Prostate gland (tissue), 2 donors: ENCODE measurements at places on chromosomes 12 and 14. TPM values are rescaled to one million over a fixed set of nuclear protein-coding genes. Genes with fewer than 3 reads are reported as not detected.
A peak's percentile ranks its signal among the peaks of the same experiment; 100 is the strongest.

The NGB gene
- total RNA-seq = not detected

- DNase-seq = no peak
Observed at GRCh38 chr12:50537538-50537919, 32.7 kb downstream of the DIP2B start.

DNA sequence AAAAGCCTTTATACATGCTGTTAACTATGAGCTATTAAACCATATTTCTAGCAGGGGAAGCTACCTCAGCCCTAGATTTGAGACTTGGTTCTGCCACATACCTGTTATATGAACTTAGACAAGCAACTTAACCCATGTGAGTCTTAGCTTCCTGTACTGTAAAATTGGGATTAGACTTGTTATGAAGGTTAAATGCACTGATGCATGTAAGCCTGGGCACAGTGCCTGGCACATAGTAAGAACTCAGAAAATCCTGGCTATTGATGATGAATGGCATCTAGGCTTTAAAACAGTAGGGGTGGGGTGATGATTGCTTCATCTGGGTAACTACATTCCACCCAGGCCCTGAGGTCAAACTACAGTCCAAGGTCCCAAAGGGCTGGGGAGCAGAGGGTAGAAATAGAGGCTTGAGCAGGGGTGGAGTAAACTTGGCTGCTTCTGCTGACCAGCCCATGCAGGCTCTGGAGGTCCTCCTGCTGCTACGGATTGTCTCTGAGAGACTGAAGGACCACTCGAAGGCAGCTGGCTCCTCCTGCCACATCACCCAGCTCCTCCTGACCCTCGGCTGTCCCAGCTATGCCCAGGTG lies 11.3 kb downstream of the ESPL1 start:
- DNase-seq = no peak

GRCh38 chr14:78245238-78245637 lies 75.1 kb downstream of the NRXN3 start:
- DNase-seq = no peak

The KCNA5 gene
- not detected for total RNA-seq

The CLECL1 gene
- not detected for total RNA-seq

DNA sequence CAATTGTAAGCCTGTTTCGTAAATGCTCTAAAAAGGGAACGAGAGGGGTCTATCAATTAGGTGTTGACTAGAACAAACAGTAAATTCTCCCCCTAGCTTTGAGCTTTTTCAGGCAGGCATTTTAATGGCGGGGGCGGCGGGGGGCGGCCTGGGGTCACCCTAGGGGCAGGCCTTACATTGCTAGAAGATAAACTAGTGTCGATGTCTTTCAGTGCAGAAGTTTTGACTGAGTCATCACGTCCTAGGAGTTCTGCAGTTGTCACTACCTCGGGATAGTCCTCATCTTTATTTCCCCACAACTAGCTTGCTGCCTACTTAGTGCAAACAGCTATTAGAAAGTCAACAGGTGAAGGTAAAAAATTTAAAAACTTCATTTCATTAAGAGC lies 1.6 kb downstream of the ATP6V1D start:
- no peak for DNase-seq

The PLCZ1 gene
- total RNA-seq = not detected

DNA sequence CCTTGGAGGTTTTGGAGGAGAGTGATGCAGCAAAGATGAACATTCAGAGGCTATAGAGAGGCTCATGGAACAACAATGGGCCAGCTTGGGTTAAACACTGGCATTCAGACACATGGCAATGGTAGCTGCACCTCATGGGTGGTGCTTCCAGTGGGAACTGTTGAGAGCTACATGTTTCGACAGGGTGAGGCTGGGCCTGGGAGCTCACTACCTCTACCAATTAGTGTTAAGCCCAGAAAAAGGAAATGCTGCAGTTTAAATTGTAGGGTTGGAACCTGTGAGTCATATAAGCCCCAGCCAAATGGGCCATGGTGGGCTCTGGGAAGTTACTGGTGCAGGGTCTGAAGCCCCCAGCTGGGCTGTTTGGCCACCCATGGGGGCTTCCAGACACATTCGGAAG lies 279.7 kb downstream of the ZFP36L1 start:
- DNase-seq = no peak

GRCh38 chr12:92493816-92494215 lies 209.0 kb upstream of the PLEKHG7 start:
- no peak for DNase-seq

GRCh38 chr14:22482782-22483553 lies 106.1 kb downstream of the DAD1 start:
- no peak for DNase-seq

GRCh38 chr14:93759719-93760307 lies 28.5 kb downstream of the PRIMA1 start:
- peak; percentile 36 for DNase-seq

GRCh38 chr12:67437011-67437410 lies 167.9 kb downstream of the CAND1 start:
- no peak for DNase-seq

GRCh38 chr12:53380794-53381730 lies 1.1 kb downstream of the SP1 start:
- no peak for DNase-seq

The RARG gene
- total RNA-seq = 30.4 TPM

- no peak for DNase-seq
Observed at GRCh38 chr14:92058006-92058917, 18.4 kb upstream of the TRIP11 start.

The INHBC gene
- total RNA-seq = 0.46 TPM

- no peak for DNase-seq
Observed at GRCh38 chr12:77914081-77914488, 83.4 kb downstream of the NAV3 start.

GRCh38 chr12:130990034-130990433 lies 36.3 kb downstream of the ADGRD1 start:
- DNase-seq = no peak

The ZFHX2 gene
- total RNA-seq = 3.1 TPM

DNA sequence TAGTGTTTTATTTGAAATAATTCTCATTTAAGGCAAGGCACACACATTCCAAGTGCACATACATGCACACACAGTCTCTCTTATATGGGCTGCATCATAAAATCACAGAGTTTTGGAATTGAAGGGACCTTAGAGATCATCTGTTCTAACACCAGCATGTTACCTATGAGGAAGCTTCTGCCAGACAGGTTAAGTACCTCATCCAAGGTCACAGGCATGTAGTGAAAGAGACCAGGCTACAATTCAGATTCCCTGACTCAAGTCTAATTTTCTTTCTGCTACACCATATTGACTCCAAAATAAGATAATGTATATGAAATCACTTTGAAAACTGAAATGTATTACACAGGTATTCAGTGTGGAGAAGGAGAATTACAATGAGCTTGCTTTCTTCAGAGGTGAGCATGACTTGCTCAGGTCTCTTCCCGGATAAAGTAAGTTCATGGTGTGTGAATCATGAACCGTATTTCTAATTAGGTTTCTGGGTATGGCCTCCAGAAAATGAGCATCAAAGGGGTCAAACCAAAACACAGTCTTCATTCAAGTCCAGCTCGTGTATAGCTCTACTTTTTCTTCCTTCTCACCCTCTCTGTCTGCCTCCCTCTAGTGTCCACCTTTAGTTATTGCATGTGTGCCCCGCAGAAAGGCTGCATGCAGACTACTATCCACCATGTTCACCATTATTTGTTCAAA lies 411.9 kb downstream of the FUT8 start:
- peak; percentile 40 for DNase-seq

GRCh38 chr14:93003945-93004698 lies 81.2 kb downstream of the CHGA start:
- DNase-seq = no peak

The EXOC3L4 gene
- total RNA-seq = 0.27 TPM

GRCh38 chr12:5335069-5335468 lies 96.8 kb upstream of the NTF3 start:
- DNase-seq = no peak

GRCh38 chr12:100795174-100795799 lies 711 bp downstream of the ANO4 start:
- DNase-seq = no peak

DNA sequence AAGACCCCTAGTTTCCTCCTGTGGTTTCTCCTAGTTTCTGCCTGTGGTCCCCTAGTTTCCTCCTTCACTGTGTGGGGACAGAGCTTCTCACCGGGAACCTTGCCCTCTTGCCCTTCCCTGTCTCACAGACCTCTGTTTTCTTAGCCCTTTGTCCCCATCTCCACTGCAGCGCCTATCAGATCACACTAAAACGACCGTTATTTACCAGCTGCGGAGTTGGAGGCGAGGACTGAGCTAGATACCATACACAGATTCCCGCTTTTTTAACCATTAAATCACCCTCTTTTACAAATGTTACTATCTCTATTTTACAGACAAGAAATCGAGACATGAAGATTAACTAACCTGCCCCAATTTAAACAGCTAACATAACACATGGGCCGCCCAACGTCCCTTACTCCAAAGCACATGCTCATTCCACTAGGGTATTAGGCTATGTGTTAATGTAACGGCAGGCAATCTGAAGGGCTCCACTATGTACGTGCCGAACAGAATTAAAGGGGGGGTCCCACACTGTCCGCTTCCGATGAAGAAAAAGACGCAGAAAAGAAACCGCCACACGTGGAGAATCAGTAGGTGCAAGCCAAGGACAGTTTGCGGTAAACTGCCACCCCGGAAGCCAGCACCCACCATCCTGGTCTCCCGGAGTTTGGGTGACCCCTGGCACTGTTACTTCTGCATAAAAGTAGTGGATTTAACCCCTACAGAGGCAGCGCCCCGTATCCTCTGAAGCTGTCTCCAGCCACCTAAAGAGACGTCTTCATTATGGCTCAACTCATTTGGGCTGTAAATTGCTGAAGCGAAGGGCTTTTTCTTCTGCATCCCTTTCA lies 1.9 kb upstream of the FKBP4 start:
- no peak for DNase-seq

DNA sequence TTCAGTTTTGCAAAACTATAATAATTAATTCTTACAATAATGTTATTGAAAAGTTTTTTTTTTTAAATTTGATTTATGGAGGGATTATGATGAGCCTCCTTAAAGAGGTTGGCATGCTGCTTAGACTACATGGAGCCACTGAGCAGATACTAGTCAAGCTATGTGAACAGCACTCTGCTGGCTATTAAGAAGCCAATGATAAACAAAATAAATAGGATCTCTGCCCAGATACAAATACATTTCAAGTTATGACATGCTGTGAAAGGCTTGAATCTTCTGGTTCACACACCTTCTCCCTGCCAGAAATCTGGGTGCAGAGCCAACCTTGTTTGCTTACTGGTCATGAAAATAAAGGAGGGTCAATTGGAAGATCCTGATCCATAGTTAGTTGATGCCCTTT lies 107.4 kb upstream of the NAV3 start:
- peak; percentile 6 for DNase-seq

The SMIM41 gene
- 30.2 TPM for total RNA-seq

The GZMH gene
- not detected for total RNA-seq

DNA sequence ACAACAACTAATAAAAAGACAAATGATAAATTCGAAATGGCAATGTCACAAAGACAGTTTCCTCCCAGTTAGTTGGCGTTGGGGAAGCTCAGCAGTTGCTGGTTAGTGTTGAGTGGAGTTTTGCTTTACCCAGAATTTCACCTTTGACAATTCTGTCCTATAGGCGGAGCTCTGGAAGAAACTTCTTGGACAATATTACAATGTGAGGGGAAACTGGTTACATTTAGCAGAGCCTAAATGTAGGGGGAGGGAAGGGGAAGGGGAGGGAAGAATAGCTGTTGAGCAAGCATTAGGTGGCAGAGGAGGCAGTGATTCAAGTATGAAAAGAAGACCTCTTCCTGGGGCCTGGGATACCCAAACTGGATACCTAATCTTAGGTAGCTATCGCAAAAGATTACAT lies 51.4 kb downstream of the BDKRB1 start:
- DNase-seq = no peak

GRCh38 chr12:115336506-115336905 lies 652.5 kb upstream of the TBX3 start:
- no peak for DNase-seq

GRCh38 chr12:77070382-77070781 lies 5.0 kb upstream of the E2F7 start:
- DNase-seq = no peak

GRCh38 chr12:60278209-60278608 lies 682.4 kb downstream of the SLC16A7 start:
- no peak for DNase-seq

- no peak for DNase-seq
Observed at GRCh38 chr12:18971932-18972331, 157.6 kb upstream of the PLEKHA5 start.

- DNase-seq = no peak
Observed at GRCh38 chr14:61620130-61620946, 75.0 kb upstream of the HIF1A start.

- DNase-seq = no peak
Observed at GRCh38 chr12:104083769-104084475, 19.6 kb downstream of the HCFC2 start.

DNA sequence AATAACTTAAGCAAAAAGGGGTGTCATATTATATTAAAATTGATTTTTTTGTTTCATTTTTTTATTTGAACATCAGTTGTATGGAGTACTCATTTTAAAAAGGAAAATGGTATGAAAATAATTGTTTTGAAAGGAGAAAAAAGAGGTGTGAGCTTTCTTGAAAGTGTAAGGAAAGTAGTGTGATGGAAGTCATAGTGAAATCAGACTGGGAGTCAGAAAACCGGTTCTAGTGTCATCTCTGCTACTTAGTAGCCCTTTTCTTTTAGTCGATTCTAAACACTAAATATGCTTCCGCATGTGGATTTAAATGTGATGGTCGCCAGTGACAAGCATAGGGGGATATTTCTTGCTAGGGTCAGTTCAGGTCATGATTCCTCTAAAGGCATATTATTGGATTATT lies 1.8 kb upstream of the DYRK2 start:
- no peak for DNase-seq

The PGF gene
- 7.9 TPM for total RNA-seq

DNA sequence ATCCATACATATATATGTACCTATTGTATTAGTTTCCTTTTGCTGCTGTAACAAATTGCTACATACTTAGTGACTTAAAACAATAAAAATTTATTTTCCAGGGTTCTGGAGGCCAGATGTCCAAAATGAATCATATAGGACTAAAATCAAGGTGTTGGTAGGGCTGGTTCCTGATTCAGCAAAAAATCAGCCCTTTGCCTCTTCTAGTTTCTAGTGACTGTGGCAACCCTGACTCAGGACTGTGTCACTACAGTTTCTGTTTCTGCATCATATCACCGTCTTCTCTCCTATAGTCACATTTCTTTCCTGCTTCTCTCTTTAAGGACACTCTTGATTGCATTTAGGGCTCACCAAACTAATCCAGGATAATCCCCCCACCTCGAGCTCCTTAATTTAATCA lies 386.3 kb upstream of the TBX3 start:
- DNase-seq = no peak

DNA sequence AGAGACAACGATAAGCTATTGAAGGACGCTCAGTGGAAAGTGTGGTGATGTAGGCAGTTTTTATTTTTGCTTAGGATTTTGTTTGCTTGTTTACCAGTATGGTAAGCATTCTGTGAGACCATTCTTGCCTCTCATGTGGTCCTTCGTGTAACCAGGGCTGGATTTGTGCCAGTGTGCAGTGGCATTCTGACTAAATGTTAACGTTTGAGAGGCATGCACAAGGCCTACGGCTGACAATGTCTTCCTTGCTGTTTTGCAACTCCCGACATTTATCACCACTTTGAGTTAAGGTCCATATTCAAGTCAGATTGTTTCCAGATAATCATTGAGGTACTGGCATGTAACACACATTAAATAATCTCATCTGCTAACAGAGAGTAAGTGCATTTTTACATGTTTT lies 102.3 kb upstream of the BCAT1 start:
- DNase-seq = no peak

The PCK2 gene
- 21.8 TPM for total RNA-seq

The ZNF140 gene
- total RNA-seq = 18.2 TPM

GRCh38 chr12:59472273-59472672 lies 123.6 kb upstream of the SLC16A7 start:
- no peak for DNase-seq
